ENCODE measurements at places on chromosomes 7 and 10.
A peak's percentile ranks its signal among the peaks of the same experiment; 100 is the strongest.

- peaks cover 10% of the 10 kb centered on the region for H3K4me1 ChIP-seq
- no peaks in the 10 kb centered on the region for H3K36me3 ChIP-seq
- DNase-seq = no peak
- H3K27ac ChIP-seq = no peak overlapping the region
These were observed 485 bp downstream of the ALOX5 start for GRCh38 chr10:45374350-45375052.

GRCh38 chr7:19984231-19984632 lies 210.8 kb upstream of the TMEM196 start:
- no peak overlapping the region for H3K4me3 ChIP-seq
- no peak overlapping the region for H3K27ac ChIP-seq
- H3K36me3 ChIP-seq = no peaks in the 10 kb centered on the region
- no peaks in the 10 kb centered on the region for H3K27me3 ChIP-seq
- no peaks in the 10 kb centered on the region for H3K4me1 ChIP-seq

DNA sequence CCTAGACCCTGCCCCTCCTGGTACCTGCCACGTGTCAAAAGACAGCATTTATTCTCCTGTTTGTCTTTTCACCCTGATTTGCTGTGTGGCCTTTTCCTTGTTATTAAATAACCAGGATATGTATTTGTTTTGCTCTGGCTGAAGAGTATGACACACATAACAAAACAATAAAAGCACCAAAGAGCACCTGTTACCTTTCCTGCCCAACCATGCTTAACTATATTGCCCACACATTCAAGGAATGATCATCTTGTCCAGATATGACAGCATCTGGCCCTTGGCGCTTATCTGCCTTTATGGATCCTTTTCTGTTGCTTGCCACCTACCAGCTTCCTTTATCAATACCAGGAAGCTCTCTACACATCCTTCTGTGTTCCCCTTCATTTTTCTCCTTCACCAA lies 357.7 kb downstream of the FGFR2 start:
- DNase-seq = no peak
- H3K27me3 ChIP-seq = no peaks in the 10 kb centered on the region
- H3K27ac ChIP-seq = no peak overlapping the region
- no peak overlapping the region for H3K4me3 ChIP-seq

GRCh38 chr10:30455816-30456215 lies 21.8 kb downstream of the MAP3K8 start:
- H3K27ac ChIP-seq = peak overlapping the region; percentile 83
- peaks cover 79% of the 10 kb centered on the region for H3K36me3 ChIP-seq
- H3K4me1 ChIP-seq = peaks cover 22% of the 10 kb centered on the region
- H3K4me3 ChIP-seq = peak overlapping the region; percentile 71
- H3K27me3 ChIP-seq = no peaks in the 10 kb centered on the region
- peak; percentile 18 for DNase-seq

DNA sequence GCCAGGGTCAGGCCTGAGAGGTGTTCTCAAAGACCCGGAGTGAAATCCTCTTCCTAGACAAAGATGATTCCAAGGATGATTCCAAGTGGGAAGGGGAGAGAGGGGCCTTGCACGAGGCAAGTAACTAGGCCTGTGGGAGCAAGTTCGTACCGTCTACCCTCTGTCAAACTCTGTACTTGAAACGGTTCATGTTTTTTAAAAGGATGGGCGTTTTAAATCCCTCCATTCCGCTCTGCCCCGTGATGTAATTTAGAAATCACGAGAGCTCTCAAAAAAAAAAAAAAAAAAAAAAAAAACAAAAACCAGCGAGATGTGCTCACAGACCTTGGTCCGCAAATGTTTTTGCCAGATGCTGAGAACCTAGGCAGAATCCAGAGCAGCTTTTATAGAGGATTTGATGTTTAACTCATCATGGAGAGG lies 114.7 kb upstream of the CARD11 start:
- no peaks in the 10 kb centered on the region for H3K36me3 ChIP-seq
- no peak overlapping the region for H3K27ac ChIP-seq
- H3K27me3 ChIP-seq = peaks cover 18% of the 10 kb centered on the region
- H3K4me1 ChIP-seq = peaks cover 11% of the 10 kb centered on the region
- no peak for DNase-seq
- no peak overlapping the region for H3K4me3 ChIP-seq

GRCh38 chr7:81525841-81526240 lies 244.0 kb downstream of the HGF start:
- DNase-seq = no peak
- no peak overlapping the region for H3K27ac ChIP-seq
- H3K4me1 ChIP-seq = no peaks in the 10 kb centered on the region
- H3K36me3 ChIP-seq = no peaks in the 10 kb centered on the region

GRCh38 chr7:81173766-81174281 lies 255.0 kb upstream of the SEMA3C start:
- no peaks in the 10 kb centered on the region for H3K27me3 ChIP-seq
- no peak overlapping the region for H3K4me3 ChIP-seq
- no peak for DNase-seq
- H3K4me1 ChIP-seq = no peaks in the 10 kb centered on the region
- peaks cover 2% of the 10 kb centered on the region for H3K36me3 ChIP-seq
- H3K27ac ChIP-seq = no peak overlapping the region

DNA sequence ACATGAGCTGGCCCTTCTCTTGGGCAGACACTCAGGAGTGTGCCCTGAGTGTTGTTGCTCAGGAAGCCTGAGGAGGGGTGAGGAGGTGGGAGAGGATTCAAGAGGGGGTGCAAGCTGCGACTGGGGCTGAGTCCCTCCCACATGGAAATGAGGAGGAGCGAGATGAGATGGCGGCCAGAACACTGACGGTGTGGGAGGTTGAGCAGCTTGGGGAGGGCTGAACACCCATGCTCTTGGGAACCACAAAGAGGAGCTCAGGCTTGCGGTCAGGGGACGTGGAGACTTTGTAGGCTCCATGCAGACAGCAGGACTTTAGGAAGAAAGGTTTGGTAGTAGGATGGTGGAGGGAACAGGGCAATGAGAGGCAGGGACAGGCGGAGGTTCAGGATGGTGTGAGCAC lies 163.2 kb upstream of the SHH start:
- H3K36me3 ChIP-seq = no peaks in the 10 kb centered on the region
- H3K27ac ChIP-seq = no peak overlapping the region
- peaks cover 6% of the 10 kb centered on the region for H3K27me3 ChIP-seq

GRCh38 chr7:25515633-25516275 lies 287.5 kb upstream of the NPVF start:
- H3K4me1 ChIP-seq = no peaks in the 10 kb centered on the region
- no peak overlapping the region for H3K27ac ChIP-seq
- peaks cover 5% of the 10 kb centered on the region for H3K27me3 ChIP-seq
- no peak for DNase-seq

DNA sequence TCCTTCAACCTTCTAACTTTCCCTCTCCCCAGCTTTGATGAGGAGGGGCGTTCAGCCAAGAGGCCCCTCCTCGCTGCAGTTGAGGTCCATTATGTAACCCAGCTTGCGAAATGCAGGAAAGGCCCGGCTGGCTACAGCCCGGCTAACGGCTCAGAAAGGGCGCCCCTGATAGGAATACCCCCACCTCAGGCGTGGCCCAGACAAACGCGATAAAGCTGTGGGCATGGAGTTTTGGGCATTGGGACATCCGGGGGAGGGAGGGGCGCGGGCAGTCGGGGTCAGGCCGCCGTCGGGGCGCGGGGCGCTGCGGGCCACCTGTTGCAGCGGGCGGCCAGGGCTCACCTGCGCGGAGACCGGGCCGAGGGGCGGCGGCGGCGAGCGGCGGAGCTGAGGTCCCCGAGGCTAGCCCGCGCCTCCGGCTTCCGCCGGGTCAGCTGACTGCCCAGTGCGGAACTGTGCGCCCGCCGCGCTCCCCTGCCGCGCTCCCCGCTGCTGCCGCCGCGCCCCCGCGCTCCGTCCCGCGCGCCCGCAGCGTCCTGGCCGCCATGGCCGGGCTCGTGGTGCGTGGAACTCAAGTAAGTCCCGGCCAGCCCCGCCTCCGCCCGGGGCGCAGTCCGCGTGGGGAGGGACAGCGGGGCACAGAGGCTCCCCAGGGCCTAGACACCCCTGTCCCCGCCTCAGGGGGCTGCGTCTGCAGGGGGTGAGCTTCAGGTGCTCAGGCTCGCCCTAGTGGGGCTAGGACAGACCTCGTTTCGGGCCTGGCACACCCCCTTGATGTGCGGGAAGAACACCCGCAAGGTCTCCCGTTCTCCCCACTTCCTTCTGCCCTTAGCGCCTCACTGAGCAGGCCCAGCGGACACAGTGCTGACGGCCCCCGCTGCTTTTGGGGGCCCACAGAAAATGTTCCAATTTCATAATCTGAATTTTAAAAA lies at the start of gene LRMDA:
LRMDA (plus strand) TSS at position 445 of the 932 bp plus-strand sequence.
- no peaks in the 10 kb centered on the region for H3K36me3 ChIP-seq
- no peak within 1 kb of the TSS for H3K4me3 ChIP-seq
- no peak for DNase-seq

GRCh38 chr10:28970231-28970630 lies 292.9 kb downstream of the BAMBI start:
- no peak overlapping the region for H3K4me3 ChIP-seq
- H3K36me3 ChIP-seq = no peaks in the 10 kb centered on the region
- DNase-seq = no peak
- H3K27me3 ChIP-seq = no peaks in the 10 kb centered on the region
- H3K4me1 ChIP-seq = no peaks in the 10 kb centered on the region

DNA sequence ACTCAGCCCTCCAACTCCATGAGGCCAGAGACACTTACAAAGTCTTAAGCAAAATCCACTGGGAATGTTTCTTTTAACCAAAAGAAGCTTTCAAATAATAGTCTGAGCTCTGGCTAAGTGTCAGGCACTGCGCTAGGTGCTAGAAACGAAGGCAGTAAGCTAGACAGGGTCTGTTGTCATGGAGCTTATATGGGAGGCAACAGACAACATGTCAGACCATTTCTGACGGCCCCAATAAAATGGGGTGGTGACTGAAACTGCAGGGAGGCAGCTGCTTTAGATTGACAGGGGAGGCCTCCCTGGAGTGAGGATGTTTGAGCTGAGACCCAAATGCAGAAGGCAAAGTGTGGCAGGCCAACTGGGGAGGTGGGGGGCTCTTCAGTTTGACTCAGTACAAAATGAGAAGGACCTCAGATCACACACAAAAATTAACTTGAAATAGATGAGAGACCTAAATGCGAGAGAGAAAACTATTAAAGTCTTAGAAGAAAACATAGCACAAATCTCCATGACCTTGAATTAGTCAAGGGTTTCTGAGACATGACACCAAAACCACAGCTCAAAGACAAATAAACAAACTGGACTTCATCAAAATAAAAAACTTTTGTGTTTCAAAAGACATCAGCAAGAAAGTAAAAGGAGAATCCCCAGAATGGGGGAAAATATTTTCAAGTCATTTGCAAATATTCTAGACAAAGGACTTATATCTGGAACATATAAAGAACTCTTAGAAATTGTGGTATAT lies 40.6 kb downstream of the SH3PXD2A start:
- peaks cover 5% of the 10 kb centered on the region for H3K4me1 ChIP-seq
- H3K4me3 ChIP-seq = no peak overlapping the region
- H3K27ac ChIP-seq = no peak overlapping the region
- H3K27me3 ChIP-seq = peaks cover 13% of the 10 kb centered on the region
- DNase-seq = no peak
- no peaks in the 10 kb centered on the region for H3K36me3 ChIP-seq

DNA sequence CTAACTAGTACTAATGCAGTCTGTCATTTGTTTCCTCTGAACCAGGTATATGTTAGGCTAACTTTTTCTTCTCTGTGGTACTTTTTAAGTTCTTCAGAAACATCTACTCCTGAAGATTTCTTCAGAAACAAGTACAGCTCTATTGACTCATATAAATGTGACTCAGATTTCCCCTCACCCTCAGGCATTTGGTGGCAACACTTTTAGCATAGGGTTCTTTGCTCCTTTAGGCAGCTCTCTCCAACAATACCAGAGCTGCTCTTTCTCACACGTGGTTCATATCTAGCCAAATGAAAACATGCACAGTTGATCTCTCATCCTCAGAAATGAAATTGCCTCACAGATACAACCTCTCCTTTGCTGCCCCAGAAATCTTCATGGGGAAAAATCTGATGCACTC lies 939.8 kb downstream of the SORCS1 start:
- H3K36me3 ChIP-seq = no peaks in the 10 kb centered on the region
- H3K27ac ChIP-seq = no peak overlapping the region
- no peak overlapping the region for H3K4me3 ChIP-seq
- no peak for DNase-seq
- H3K27me3 ChIP-seq = no peaks in the 10 kb centered on the region
- H3K4me1 ChIP-seq = no peaks in the 10 kb centered on the region

- no peaks in the 10 kb centered on the region for H3K27me3 ChIP-seq
- peaks cover 9% of the 10 kb centered on the region for H3K36me3 ChIP-seq
- peaks cover 6% of the 10 kb centered on the region for H3K4me1 ChIP-seq
- no peak overlapping the region for H3K4me3 ChIP-seq
These were observed 25.5 kb downstream of the ACADSB start for GRCh38 chr10:123034332-123034731.

GRCh38 chr10:61749291-61749690 lies 86.6 kb downstream of the CABCOCO1 start:
- no peaks in the 10 kb centered on the region for H3K27me3 ChIP-seq
- H3K4me3 ChIP-seq = no peak overlapping the region
- H3K4me1 ChIP-seq = peaks cover 23% of the 10 kb centered on the region
- DNase-seq = no peak
